Stimulated activated CD4-positive, alpha-beta T cell treated with anti-CD3 and anti-CD28 coated beads, Interleukin-15, amount 100 ng/mL, for 48 hours (primary cell): ENCODE measurements at places on chromosomes 7 and 10.

DNA sequence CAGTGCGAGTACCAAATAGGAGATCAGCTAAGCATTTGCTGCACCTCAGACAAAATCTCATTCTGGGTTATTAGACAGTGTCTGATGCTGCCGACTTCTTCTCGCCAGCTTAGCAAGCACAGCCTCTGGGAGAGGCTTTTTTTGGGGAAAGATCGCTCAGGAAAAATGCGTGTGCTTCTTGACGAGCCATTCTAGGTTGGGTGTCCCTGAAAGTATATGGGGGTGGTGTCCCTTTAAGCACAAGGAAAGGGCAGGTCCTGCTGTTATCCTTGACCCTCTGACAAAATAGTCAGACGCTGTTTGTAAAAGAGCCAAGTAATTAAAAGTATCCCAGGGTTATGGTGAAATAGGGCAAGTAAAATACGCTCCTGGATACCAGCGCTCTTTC lies 540.1 kb upstream of the FZD8 start:
- DNase-seq = no peak

GRCh38 chr10:43208147-43209073 lies 58.5 kb downstream of the RASGEF1A start:
- no peak for DNase-seq

GRCh38 chr7:111083413-111083812 lies 7.5 kb upstream of the LRRN3 start:
- peak; percentile 35 for DNase-seq

DNA sequence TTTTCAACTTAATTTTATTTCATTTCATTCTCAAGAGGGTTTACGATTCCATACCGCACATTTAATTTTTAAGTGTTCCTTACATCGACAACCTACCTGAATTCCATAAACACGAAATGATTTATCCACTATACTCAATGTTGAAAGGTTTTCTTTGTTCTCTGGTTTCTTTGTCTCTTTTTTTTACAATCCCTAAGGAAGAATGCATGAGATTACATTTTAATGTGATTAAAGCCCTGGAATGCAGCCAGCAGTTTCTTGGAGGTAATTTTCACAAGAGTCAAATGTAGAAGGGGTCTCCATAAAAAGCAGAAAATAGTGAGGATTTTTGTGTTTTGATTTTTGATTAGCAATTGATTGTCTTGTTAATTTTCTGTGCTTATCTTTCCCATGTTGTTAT lies 59.2 kb upstream of the ADCY1 start:
- DNase-seq = no peak

DNA sequence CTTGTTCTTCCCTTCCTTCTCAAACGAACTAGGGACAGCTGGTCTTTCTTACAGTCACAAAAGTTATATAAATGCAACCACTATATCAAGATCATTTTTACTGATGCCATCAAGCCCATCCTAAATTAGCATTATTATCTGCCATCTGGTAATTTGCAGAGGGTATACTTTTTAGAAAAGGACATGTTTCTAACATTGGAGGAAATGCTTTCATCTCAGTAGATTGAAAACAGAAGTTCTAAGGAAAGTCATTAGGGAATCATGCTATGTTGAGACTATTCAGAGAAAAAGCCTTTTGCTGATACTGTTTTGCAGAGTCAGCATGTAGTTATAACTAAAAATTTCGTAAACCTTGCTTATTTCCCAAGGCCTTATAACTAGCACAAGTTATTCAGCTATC lies 146.7 kb downstream of the WNT2 start:
- DNase-seq = no peak

DNA sequence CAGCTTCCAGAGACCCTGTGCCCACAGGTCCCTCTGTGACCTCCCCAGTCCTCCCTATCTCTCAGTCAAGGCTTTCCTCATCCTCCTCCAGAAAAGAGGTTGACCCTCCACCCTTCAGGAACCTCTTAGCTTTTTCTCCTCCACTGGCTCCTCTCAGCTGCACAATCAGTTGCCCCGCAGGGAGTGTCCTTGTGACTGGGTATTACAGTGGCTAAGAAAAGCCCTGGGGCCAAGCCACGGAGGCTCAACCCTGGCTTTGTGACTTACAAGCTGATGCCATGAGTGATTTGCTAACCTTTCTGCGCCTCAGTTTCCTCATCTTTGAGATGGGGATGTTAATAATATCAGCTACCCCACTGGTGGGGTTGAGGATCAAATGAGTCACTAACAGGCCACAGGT lies 66.4 kb upstream of the ZMIZ1 start:
- no peak for DNase-seq

DNA sequence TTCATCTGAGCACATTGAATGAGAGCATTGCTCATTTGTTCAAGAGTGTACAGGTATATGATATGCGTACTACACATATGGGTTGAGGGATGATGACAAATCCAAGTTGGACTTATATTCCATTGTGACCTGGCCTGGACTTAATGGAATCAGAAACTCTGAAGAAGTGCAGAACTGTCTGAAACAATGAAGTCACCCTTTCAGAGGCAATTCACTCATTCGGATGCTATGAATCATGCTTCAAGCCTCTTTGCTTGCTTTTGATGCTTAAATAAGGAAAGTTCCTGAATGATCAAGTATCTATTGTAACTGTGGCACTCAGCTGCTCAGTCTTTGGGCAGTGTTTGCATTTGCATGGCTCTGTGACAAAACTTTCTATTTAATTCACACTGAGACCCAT lies 93.4 kb downstream of the ZNF365 start:
- no peak for DNase-seq

- DNase-seq = no peak
Measured at GRCh38 chr10:13730956-13731355, 144.2 kb downstream of the PRPF18 start.

DNA sequence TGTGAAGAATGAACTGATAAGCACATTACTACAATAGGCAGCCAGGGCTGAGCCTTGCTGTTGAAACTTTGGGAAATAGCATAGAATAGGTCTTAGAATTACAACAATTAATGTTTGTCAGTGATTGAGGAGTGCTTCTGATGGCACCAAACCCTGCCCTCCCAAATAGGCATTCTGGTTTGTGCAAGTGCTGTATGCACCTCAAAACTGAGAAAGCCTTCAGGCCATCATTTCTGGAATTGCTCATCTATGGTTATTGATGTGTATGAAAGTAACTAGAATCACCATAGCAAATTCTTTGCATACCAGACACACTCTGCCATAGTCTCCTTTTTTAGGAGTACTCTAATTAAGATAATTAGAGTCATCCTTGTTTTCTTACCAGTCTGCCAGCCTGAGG lies 585.0 kb upstream of the MBL2 start:
- DNase-seq = no peak

GRCh38 chr7:88795553-88795952 lies at the start of gene TEX47:
TEX47 (minus strand) TSS chr7:88795737; CDS start chr7:88794942, 795 bp downstream.
- no peak for DNase-seq

DNA sequence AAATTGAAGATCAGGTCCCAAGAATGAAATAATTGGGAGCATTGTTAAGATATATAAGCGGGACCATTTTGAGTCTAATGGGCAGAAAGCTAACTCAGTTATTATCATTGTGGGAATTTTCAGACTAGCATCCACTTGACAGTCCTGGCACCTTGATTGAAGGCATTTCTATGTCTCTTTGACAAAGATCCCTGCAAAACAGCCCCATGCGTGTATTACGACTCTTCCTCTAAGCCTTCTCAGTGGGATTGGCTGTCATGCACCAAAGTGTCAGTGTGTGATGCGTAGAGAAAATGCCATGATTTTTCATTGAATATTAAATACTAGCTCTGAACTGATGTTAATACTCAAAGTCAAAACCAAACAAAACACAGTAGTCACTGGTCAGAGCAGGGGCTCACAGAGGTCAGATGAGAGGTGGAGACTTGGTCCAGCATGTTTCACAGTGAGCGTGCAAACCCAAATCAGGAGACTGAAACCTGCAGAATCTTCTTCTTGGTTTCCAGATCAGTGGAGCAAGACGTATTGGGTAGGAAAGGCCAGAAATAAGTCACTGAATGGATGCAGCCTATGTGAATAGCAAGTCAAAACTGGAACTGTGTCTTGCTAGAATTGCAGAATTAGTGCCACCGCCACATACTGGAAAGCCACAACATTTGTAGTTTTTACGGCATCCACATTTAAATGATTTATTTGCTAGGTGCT lies 303.6 kb upstream of the AKR1E2 start:
- no peak for DNase-seq

DNA sequence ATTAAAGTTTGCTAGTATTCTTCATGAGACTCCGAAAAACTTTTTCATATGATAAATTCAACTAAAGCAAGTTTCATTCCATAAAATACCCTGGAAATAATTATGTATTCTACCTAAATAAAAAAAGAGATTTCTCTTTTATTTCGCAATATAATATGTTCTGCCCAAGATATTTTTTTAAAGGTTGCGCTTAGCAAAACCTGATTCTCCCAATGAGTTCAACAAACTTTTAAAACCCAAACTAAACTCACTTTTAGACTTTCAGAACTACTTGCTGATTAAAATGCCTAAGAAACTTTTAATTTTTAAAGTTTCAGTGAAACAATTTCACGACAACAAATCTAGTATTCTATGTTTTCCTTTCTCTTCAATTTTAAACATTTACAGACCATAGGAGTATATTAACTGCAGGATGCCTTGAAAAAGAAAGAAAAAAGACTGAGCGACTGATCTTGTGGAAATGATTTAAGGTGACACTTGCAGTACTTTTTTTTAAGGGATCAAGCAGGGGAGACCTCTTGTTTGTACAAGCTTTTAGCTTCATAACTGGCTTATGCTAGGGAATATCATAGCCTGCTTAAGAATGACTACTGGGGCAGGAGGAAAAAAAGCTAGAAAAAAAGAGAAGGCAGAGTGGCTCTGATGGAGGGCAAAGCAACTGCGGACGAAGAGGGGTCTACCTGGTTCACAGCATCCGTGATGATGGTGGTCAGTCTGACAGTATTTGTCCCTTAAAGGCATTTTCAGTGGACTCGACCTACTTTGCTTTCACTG lies 1.5 kb downstream of the ZNF800 start:
- DNase-seq = no peak

DNA sequence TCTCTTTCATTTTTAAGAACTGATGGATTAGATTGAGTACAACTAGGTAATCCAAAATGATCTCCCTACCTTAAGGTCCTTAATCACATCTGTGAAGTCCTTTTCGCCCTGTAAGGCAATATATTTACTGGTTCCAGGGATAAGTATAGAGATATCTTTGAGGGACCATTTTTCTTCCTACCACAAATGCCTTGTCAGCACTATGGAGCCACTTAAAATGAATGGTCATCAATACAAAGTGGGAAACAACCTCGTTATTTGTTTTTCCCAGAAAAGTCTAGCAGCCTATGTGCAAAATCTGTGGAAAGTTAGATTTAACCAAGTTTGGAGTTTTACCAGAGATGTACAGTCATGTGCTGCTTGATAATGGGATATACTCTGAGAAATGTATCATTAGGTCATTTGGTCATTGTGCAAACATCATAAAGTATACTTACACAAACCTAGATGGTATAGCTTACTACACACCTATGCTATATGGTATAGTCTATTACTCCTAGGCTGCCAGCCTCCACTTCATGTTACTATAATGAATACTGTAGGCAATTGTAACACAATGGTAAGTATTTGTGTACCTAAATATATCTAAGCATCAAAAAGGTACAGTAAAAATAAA lies 366.2 kb upstream of the TMEM229A start:
- DNase-seq = no peak

- no peak for DNase-seq
Measured at GRCh38 chr7:43328336-43328735, 215.9 kb downstream of the HECW1 start.

DNA sequence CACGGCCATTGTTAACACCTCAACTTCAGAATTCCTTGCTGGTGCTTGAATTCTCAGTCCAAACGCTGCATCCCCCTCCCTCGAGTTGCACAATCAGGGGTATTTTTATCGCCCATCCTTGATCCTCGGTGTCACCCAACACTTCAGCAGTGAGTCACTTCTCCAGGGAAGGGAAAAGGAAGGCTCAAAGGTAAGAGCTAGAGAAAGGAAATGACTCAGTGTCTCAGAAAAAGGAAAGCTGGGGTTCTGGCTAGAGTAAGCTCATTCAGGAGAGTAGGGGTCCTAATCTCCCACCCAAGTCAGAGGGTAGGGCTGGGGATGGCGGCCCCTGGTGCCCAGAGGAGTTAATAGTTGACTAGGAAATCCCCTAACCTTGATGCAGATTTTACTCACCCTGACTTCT lies 39.8 kb upstream of the TRIM8 start:
- DNase-seq = no peak

DNA sequence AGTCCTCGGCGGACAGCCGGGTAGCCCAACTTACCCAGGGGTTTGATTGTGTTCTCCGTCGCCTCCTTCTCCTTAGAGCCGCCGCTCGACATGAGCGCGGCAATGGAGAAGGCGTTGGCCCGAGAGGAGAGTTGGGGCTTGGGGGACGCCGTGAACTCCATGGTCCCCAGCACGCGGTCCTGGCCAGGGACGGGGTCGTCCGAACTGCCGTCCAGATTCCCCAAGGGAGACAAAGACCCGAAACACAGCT lies 515 bp downstream of the TBX20 start:
- no peak for DNase-seq

GRCh38 chr7:158642149-158642548 lies 54.5 kb upstream of the PTPRN2 start:
- no peak for DNase-seq

GRCh38 chr10:527416-527815 lies 162.1 kb downstream of the DIP2C start:
- no peak for DNase-seq

DNA sequence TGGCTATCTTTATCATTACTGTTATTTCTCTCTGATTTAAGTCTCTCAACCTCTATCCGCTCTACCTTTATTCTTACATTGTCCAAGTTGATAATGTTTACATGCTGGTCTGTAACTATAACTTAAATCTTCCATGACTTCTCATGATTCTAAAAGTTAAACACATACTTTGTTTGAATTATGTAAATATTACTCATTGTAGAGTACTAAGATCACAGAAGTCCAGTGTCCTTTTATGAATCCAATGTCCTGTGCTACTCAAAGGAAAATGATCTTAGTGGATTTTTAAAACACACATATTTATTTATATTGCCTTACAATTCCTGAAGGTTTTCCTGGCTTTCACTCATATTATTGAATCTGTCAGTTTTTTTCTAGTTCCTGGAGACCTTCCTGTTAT lies 70.9 kb downstream of the BBS9 start:
- DNase-seq = no peak

- no peak for DNase-seq
Measured at GRCh38 chr7:14751461-14751860, 151.1 kb downstream of the DGKB start.

GRCh38 chr7:80134115-80134535 lies 506 bp upstream of the GNAI1 start:
- DNase-seq = no peak

DNA sequence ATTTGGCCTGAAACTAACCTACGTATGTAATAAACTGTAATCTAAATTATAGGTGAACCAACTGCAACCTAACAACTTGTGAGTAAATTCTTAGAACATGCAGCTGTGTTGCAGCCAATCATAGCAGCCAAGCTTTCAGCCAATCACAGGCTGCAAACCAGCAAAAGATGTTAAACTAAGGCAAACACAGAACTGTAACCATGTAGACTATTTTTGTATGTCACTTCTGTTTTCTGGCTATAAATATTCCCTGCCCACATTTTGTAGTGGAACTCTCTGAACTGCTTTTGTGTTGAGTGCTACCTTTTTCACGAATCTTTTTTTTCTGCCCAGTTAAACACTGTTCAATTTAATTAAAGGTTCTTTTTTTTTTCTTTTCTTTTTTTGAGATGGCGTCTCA lies 28.2 kb upstream of the ZPBP start:
- no peak for DNase-seq

- DNase-seq = no peak
Measured at GRCh38 chr10:116868722-116869121, 19.4 kb downstream of the ENO4 start.
